ENCODE measurements at places on chromosomes 4 and X.

DNA sequence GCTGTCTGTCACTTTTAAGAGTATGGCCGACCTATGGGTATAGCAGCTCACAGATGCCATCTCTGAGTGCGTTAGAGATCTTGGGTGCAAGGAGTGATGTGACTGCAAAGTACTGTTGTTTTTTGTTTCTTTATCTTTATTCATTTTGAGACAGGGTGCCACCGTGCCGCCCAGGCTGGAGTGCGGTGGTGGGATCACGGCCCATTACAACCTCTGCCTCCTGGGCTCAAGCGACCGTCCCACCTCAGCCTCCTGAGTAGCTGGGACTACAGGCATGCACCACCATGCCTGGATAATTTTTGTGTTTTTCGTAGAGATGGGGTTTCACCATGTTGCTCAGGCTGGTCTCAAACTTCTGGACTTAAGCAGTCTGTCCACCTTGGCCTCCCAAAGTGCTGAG lies 71.4 kb downstream of the CCKAR start:
- DNase-seq: no peak

DNA sequence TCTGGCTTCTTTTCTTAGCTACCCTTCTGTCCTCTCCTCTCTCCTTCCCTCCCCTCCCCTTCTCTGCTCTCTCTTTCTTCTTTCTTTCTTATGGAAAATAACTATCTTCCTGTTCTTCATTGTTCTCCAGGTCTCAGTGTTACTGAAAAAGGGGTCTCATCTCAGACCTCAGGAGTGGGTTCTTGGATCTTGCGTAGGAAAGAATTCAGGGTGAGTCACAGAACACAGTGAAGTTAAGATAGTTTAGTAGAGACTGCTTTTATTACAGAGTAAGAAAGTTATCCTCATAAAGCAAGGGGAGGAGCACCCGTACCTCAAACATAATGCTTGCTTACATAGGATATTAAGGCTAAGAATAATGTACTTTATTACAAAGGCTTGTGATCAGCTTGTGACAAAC lies 31.8 kb upstream of the CWH43 start:
- DNase-seq: no peak

DNA sequence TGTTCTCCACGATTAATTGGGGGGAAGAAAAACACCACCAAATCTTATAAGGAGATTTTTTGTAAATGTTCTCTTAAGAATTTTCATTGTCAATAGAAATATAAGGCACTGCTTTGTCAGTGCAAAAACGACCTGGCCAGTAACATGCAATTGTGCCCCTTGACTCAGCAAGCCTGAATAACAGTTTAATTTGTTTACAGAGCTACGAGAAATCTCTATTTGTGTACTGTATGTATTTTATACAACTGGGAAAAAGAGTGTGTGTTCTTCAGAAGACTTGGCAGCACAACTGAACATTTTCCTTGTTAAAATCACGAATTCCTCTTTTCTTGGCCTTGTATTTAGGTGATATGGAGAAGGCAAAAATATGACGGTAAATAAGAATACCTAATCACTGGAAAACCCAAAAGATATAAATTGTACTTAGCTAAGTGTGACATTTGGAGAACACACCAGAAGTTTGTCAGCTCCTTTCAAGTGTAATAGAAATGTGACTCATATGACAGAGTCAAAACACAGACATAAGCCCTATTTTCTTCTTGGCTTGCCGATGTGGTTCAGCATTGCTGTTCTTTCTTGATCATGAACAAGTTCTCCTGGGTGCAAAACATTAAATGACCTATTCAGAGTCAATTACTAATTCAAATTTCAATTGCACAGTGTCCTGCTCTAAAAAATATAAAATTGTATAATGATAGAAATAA lies 945.0 kb upstream of the INTU start:
- no peak for DNase-seq

- no peak for DNase-seq
These were observed 118.0 kb downstream of the PDE5A start for GRCh38 chr4:119510395-119511149.

GRCh38 chr4:125808570-125808969 lies 493.8 kb downstream of the FAT4 start:
- DNase-seq: no peak

- peak; percentile 84 for DNase-seq
These were observed 840 bp upstream of the CLCN3 start for GRCh38 chr4:169619518-169619957.

- DNase-seq: peak; percentile 98
These were observed 118.8 kb downstream of the CHRNA9 start for GRCh38 chr4:40453912-40454311.

DNA sequence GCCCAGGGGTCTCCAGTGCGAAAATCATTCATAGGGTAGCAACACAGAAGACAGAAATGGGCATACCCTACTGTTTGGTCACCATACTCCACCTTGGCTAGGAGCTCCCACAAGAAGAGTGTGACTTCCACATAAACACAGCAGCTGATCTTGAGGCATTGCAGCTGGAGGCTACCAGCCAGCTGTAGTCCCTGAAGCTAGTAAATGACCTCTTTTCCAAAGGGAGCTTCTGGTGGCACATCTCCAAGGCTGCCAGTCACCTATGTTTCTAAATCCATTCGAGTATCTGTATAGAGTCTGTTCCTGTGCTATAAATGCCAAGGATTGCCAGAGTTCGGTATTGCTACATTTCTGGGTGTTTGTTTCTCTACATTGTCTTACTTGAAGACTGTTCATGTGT lies 21.3 kb upstream of the PNPLA4 start:
- DNase-seq: no peak

- no peak for DNase-seq
These were observed 3.5 kb downstream of the S100P start for GRCh38 chr4:6697131-6697530.

DNA sequence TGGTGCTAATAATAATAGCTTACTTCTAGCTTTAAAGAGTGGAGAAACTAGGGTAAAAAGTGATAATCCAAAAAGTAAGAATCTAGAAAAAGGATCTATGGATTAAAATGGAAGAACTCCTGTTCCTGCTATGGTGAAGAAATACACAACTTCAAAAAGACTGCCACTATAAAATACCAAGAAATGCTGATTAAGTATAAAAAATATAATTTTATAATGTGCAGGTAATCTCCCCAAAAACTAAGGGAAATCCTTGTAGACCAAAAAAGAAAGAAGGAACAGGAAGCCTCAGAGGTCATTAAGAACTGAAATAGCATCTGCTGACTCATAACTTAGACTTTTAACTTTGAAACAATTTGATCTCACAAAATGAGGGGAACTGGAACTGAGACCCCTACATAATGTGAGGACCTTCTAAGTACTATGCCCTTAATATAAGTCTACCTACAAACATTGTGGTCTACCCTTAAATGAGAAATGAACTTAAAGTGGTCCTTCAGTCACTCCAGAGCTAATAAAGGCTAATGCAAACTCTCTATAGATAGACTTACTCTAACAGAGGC lies 50.6 kb upstream of the SRPX start:
- no peak for DNase-seq

- DNase-seq: no peak
These were observed 474.7 kb downstream of the PCDH7 start for GRCh38 chr4:31194823-31195222.

GRCh38 chr4:124526331-124526730 lies 186.2 kb downstream of the ANKRD50 start:
- DNase-seq: peak; percentile 6

GRCh38 chr4:119861731-119862130 lies 204.9 kb downstream of the MAD2L1 start:
- DNase-seq: no peak

DNA sequence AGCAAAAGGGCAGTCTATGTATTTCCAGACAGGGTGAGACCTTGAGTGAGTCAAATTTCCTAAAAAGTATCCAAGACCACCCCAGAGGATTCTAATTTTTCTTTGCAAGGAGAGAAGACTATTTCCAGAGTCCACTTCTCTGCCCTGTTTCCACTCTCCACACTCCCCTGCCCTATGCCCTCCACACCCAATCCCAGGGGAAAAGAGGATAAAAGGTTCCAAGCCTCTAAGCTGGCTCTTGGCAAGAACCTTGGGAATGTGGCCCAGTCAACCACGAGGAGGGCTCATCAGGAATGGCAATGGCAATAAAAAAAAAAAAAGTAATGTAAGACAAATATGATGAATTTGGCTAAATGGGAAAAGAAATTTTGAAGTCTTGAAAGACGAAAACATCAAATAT lies 65.9 kb downstream of the SRPX start:
- no peak for DNase-seq

GRCh38 chrX:131139072-131139471 lies 80.9 kb downstream of the ARHGAP36 start:
- no peak for DNase-seq

- no peak for DNase-seq
These were observed 175.4 kb upstream of the PSAPL1 start for GRCh38 chr4:7610022-7610670.

DNA sequence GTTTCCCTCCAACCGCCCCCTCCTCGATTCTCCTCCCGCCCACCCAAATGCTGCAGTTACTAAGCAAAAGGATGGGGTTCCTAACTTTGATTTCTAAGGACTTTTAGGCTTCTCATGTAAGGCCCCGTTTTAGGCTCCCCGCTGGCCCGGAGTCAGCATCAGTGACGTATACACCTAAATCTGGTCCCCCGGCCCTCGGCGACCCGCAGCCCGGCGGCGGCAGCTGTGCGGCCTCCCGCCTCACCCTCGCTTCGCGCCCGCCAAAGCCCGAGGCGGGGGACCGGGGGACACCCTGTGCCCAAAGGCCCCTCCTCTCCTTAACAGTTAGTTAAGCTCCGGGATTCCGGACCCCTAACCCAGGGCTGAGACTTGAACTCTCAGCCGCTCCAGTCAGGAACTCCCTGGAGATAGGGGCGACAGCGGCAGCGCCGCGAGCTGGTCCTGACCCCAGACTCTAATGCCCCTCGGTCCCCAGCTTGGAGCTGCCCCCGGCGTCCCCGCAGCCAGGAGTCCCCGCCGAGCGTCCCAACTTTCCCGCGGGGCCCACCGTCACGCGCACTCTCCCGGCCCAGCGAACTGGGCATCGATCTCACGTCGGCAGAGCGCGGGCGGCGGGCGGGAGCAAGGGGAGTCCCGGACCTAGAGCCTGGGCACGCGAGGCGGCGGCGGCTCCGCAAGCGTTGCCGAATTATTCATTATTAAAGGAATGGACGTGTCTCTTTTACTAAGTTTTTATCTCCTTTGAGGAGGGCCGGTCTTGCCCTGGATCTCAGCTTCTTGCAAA lies 1.5 kb upstream of the NR3C2 start:
- DNase-seq: peak; percentile 68

DNA sequence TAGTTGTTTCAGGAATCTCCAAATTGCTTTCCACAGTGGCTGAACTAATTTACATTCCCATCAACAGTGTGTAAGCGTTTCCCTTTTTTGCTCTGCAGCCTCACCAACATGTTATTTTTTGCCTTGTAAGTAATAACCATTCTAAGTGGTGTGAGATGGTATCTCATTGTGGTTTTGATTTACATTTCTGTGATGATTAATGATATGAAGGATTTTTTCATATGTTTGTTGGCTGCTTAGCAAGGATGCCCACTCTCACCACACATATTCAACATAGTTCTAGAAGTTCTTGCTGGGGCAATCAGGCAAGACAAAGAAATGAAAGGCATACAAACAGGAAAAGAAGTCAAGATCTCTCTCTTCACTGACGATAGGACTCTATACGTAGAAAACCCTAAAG lies 472.4 kb downstream of the ZNF674 start:
- no peak for DNase-seq

DNA sequence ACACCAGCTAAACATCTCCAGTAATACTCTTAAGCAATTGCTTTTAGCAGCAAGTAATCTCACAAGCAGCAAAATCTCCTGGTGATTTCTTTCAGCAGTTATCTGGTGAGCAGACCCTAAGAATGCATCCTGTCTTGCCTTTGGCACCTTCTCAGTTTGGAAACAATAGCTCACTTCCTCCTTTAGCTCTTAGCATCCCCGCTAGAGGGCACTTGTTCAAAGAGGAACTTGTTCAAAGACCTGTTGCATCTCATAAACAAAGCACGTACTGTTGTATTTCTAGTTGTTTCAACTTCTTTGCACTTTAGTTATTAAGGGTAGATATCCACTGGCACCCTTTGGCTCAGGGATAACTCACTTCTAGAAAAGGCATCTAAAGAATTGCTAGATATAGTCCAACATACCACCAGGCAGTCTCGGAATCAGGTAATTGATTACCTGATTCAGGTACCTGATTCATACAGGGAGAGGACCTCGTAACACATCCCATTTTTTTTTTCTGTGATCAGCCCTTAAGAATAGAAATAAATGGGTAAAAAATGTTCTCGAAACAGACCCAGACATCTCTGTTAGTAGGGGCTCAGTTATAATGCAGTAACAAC lies 81.9 kb upstream of the QRFPR start:
- peak; percentile 82 for DNase-seq

DNA sequence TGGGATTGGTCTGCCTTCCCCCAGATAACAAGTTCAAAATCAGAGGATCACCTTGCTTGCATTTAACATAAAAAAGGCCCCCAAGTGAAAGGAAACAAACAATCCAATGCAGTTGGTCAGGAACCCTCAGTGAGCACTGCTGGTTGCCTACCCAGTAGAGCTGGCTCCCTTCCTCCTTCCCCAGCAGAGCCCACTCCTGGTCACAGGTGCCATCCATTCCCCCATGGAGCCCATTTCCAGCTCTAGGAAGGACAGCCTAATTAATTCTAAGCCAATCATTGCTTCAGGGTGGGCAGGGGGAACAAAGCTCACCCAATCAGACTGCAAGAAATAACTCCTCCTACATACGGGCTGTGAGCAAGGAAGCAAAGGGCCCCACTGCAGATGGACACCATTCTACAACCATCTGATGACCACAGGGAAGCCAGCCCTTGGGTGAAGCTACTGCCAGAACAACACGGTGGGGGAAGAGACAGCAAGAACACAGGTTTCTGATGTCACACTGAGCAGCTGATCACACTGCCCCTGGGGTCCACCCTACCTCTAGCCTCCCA lies 86.5 kb downstream of the SH3KBP1 start:
- no peak for DNase-seq

- DNase-seq: no peak
These were observed 44.0 kb upstream of the ADAD1 start for GRCh38 chr4:122334828-122335227.

- DNase-seq: peak; percentile 79
These were observed 578 bp downstream of the DCUN1D4 start for GRCh38 chr4:51843309-51844152.

DNA sequence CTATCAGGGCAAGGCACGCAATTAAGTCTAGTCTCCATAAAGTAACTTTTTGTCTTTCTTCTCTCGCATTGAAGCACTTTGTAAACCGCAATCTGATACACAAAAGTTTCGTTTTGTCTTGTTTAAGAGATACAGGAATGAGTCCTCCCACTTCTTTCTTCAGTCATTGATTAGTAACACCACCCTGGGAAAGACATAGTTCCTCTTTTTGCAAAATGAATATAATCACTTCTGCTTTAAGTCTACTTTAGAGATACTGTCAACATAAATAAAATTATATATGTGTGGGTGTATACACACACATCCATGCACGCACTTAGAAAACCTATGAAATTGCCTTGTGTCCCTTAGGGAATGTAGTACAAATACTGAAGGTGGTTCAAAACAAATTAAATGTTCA lies 11.7 kb downstream of the COQ2 start:
- DNase-seq: no peak

DNA sequence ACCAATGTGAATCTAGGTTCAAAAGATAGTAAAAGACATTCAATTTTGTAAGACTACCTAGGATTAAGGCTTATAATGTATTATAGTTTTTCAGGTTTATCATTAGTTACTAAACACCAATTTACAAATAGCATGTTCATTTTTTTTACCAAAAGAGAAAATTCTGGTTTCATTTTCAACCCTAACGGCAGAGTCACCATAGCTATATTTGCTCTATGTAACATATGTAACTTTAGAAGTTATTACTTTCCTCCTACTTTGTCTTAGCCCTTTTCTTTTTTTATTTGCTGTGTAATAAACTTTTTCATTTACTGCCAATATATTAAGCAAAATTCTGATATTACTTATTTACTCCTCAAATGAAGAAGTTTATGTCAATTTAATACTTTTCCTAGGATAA lies 639.6 kb downstream of the ARAP2 start:
- DNase-seq: no peak

All from DMS53 (cell line).